ENCODE measurements at places on chromosomes 5 and 9.

DNA sequence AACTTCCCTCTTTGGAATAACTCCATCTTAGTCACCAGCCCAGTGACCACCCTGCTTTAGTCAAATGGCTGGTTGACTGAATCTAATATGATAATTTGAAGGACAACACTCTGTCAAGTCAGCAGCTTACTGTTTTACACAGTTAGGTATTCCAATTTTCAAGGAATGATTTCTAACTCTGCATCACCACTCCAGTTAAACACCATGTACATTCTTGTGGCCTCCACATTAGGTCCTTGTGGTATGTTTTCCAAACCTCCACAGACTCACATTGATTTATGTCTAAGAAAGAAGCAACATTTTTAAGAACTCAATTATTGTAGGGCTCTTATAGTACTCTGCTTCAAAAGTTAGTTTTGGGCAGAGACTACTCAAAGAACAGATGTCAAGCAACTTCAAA, 110.7 kb downstream of the TLE1 start:
- DNase-seq = no peak

DNA sequence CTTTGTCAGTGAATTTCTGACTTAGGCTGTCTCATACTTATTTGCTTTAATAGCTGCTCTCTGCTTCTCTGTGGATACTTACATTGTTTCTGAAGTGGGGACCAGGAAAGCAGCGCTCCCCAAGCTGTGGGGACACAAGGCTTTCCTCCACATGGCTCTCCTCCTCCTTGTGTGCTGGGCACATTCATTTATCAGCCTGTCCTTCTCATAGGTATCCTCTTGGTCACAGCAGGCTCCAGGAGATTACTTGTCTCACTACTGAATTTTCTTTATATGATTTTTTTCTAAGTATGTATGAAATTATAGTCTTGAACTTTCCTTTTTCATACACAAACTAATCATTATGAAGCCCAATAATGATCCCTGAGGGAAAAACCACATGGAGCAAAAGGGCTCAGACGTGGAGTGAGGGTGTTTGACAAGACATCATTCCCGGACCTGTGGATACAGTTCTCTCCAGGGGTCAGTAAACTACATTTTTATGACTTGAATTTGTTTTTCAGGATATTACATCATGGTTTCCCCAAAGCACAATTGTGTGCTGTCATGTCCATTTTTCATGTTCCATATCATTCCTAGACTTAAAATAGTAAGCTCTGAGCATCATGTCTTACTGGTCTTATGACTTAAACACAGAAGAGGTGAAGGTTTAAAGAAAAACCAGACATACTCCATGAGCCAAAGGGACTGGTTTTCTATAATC, 234.5 kb downstream of the PCSK1 start:
- no peak for DNase-seq

GRCh38 chr5:82717738-82718137, 359.5 kb downstream of the TMEM167A start:
- no peak for DNase-seq

DNA sequence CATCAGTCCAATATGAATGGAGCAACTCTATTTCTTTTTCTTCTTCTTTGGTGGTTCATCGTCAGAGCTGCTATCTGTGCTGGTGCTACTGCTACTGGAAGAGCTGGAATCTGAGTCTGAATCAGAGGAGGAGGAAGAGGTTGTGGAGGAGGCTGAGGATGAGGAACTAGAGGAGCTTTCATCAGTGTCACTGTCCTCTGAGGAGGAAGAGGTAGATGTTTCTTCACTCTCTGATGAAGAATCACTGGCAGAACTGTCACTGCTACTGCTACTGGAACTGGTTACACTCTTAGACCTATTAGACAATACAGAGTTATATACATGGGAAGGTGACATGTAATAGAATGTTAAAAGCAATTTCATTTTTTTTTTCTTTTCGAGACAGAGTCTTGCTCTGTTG, 27.8 kb downstream of the ZCCHC10 start:
- DNase-seq = no peak

- DNase-seq = no peak
Observed at GRCh38 chr5:10702911-10703491, 58.0 kb downstream of the DAP start.

GRCh38 chr5:142110046-142110531, 1.5 kb downstream of the NDFIP1 start:
- peak; percentile 22 for DNase-seq

- DNase-seq = no peak
Observed at GRCh38 chr5:135310328-135310989, 88.6 kb downstream of the MACROH2A1 start.

GRCh38 chr5:11851416-11851815, 52.8 kb downstream of the CTNND2 start:
- DNase-seq = no peak

DNA sequence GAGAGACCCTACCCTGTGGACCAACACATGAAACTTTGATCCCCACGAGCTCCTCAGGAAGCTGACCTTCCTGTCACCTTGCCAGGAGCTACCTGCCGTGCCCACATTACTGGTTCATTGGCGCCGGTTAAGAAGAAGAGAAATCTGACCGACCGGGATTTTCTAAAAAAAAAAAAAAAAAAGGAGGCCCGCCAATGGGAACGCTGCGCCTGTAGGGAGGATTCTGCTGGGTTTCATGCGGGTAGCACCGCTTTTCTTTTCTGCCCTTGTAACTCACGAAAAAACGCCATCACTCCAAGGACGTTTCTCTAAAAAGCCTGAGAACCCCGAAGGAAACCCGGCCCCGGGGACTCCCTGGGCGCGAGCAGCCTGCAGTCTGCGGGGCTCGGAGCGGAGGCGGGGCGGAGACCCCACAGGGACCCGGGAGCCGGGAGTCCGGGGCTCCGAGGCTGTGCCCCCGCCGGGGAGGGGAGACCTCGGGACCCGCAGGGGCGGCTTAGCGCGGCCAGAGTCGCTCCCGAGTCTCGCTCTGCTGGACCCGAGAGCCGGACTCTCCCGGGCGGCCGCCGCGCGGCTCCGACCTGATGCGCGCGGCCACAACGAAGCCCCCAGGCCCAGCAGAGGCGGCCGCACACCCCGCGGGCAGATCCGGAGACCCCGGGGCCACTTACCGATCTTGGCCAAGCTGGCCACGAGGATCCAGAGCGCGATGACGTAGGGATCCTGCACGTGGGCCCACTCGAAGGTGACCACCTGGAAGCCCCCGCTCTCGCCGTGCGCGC, 617 bp downstream of the SLC9A3 start:
- DNase-seq = no peak

DNA sequence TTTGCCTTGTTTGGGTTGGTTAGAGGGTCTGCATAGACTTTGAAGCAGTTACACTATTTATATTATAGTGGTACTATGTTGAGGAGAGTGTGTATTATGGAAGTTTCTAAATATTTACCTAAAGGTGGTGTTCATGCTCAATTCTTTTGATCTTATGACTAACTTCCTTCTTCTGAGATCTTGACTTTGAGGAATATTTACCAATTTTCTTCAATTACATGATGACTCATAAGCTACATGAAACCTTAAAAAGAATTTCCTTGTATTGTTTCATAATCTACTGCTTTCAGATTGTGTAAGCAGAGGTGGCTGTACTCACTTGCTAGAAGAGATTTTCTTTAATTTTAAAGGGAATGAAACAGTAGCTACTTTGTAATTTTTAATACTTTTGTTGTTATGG, 276.1 kb downstream of the TAF11L14 start:
- peak; percentile 84 for DNase-seq

DNA sequence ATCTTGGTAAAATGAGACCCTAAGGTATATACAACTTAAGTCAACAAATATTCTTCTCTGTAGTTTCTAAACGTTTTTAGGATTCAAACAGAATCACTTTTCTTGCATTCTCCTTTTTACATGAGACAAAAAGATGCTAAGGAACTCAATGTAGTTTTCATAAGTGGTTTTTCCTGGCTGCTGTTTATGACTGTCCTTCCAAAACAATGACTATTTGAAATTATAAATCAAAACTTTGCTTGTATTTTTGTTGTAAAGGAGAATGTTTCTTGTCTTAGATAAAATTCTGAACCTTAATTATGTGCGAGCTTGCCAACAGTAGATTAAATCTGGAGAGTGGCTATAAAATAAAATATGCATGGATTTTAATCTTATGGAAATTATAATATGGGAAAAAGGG, 53.8 kb downstream of the GRIN3A start:
- DNase-seq = no peak

DNA sequence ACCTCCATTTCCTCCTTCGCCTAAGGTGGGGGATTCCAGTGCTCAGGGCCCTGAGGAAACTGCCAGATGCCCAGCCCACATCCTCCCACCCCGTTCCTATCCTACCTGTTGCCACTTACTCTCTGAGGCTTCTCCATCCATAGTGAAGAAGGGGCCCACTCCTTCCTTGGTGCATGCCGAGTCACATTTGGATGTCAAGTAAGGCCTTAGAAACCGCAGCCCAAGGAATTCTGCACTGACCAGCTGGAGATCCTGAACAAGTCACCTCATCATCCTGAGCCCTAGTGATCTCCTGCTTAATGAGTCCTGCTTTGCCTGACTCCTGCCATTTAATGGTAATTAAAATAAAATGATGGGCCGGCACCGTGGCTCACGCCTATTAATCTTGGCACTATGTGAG, 6.7 kb upstream of the TNIP1 start:
- no peak for DNase-seq

DNA sequence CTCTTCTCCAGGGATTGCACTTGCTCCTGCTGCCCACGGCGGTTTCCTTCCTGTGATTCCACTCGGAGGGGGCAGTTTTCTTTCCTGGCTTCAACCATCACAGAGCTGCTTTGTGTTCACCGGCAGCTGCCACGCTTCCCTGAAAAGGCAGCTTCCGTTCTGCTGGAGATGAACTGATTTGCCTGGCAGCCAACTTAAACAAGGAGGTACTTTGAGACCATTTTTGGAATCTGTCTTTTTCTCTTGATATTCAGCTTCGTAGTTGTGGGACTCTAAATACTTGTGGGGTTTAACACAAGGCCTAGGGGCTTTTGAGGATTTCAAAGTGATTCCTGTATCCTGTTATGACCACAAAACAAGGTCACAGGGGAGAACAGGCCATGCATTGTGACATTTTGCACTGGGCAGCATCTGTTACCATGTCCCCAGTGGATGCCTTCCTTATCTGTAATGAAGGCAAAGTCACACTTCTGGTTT, 192.0 kb downstream of the MTRR start:
- DNase-seq = peak; percentile 1

DNA sequence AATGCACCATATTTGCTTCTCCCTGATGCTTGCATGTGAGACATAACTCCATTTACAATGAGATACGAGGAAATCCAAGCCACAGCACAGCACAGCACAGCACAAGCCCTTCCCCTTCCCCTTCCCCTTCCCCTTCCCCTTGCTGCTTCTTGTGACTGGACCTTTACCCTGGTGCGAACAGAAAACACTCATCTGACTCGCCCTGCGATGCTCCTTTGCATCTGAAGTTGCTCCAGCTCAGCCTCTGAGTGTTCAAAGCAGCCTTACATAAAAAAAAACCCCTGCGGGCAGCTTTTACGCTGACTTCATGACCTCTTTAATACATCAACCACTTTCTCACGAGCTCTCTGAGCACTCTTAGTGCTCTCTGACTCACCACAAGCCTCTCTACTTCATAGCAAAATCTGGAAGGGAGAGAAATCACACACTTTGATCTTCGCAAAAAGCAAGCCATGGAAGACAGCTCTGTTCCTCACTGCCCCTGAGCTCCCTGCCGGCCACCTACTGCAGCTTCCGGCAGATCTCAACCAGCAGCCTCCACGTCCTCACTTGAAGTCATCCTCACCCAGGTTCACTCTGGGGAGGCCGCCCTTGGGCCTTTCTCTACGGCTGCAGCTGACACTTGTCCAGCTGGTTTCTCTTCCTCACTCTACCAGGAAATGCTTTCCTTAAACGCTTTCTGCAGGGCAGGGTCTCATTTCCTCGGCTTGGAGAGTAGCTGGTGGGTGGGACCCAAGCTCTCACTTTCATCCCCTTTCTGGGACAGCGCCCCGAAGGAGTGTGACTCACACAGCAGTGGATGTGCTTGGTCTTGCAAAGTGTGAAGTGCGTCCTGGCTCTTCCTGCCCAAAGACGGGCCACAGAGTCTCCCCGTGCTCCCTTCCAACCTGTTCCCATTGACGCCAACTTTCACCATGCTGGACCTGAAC, 5.3 kb downstream of the SLC34A1 start:
- DNase-seq = no peak

GRCh38 chr9:3912817-3913216, 387.0 kb upstream of the RFX3 start:
- DNase-seq = no peak

DNA sequence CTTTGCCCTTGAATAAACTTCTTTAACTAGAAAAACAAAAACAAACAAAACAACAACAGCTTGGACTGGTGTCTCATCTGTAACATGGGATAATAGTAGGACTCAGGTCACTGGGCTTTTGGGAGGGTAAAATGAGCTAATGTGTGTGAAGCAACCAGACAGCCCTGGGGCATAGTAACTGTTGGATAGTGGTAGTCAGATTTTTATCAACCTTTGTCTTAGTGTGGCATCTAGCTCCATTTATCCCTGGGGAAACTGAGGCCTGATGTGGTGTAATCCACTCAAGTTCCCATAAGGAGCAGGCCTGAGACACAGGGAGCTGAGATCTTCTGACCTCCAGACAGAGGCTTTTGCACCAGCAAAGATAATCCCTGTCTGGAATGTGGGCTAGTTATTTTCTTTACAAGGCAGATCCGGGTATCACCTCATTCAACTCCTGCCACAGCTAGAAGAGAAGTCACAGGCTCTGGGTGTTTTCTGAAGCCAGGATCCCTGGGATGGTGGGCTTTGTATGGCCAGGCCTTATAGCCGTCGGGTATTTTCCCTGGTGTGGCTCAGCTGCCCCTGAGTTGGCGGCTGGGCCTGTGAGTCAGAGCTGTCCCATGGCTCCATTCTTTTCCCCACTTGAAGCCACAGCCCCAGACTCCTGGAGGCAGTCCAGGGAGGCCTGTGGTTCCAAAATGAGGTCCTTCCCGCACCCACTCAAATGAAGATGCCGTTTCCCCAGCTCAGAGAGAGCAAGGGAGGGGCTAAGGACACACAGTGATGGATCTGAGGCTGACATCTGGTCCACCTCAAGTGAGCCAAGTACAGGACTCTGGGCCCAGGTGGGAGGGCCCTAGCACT, 26.1 kb upstream of the CSF1R start:
- DNase-seq = no peak

DNA sequence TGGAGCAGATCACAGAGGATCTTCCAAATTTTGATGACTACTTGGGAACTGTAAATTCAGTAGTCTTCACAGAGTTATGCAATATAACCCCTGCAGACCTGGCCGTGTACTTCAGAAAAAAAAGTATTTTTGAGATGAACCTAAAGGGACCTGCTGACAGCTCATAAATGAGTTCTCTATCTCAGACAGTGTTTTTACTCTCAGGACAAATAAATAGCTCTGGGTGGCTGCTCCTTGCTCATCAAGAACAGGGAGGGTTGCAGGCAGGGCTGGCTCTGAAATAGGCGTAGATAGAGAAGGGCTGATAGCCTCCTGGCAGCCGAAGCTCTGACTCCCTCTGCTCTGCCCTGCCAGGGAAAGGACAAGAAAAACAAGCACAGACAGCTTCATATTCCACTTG, 64.8 kb downstream of the PLAC8L1 start:
- DNase-seq = no peak

DNA sequence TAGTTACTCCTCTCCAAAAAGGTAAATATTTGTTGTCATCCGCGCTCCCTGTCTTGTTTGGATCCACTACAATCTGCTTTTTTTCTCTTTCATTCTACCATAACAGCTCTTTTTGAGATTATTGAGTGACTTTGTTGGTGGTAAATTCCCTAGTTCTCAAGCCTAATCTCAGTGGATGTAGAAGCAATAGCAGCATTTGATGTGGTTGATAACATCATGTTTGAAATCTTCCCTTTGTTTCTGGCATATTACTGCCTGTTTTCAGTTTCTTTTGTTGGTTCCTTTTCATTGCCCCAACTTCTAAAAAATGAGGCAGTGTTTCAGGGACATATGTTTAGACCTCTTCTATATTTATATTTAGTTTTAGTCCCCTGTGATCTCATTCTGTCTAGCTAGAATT, 8.9 kb downstream of the CDC42SE2 start:
- DNase-seq = no peak
